Naive thymus-derived CD4-positive, alpha-beta T cell (primary cell): ENCODE measurements at places on chromosomes 2 and 18. TPM values are rescaled to one million over a fixed set of nuclear protein-coding genes. Genes with fewer than 3 reads are reported as not detected.

- H3K27ac ChIP-seq = no peak overlapping the region
- H3K36me3 ChIP-seq = no peaks in the 10 kb centered on the region
- no peaks in the 10 kb centered on the region for H3K27me3 ChIP-seq
- no peak for DNase-seq
- H3K4me3 ChIP-seq = no peak overlapping the region
- no peaks in the 10 kb centered on the region for H3K4me1 ChIP-seq
These were observed 139.7 kb upstream of the RIOK3 start for GRCh38 chr18:23313379-23313778.

DNA sequence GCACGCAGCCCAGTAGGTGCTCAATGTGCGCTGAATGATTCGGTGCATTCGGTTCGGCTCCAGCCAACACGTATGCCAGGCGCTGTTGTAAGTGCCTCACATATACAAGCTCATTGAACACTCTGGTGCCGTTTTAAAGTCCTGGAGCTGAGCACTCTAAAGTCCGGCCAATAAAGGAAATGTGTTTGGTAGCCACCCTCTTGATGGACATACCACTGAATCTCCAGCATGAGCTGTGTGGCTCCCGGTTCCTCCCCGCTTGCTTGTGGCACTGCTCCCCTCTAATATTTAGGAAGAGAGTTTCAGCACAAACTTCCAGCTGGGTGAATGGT is 112.1 kb downstream of the MCFD2 start:
- H3K27ac ChIP-seq = no peak overlapping the region
- no peak overlapping the region for H3K4me3 ChIP-seq
- H3K36me3 ChIP-seq = no peaks in the 10 kb centered on the region
- no peak for DNase-seq
- no peaks in the 10 kb centered on the region for H3K27me3 ChIP-seq

GRCh38 chr2:227886149-227886548 is 14.7 kb downstream of the DAW1 start:
- no peaks in the 10 kb centered on the region for H3K4me1 ChIP-seq
- H3K4me3 ChIP-seq = no peak overlapping the region
- no peaks in the 10 kb centered on the region for H3K27me3 ChIP-seq
- H3K36me3 ChIP-seq = no peaks in the 10 kb centered on the region
- DNase-seq = no peak

DNA sequence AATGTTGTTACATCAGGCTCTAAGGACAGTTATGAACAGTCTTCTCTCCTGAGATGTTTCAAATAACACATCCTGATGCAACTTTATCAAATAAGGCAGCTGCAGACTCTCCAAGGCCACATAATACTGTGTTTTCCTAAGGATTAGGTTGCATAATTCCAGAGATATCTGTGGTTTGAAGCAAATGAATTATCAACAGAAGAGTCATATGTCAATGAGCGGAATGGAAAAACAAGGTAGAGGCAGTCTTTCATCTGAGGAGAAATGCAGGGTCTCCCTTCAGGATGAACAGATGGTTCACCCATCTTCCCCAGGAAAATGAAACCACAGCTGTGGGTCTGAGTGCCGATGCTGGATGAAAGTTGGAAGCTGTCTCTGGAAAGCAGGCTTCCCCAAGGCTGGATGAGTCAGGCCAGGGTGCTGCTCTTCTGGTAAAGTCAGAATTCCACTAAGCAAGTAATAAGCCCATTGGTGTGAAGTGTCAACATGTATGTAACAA is 22.2 kb downstream of the LYG1 start:
- no peak overlapping the region for H3K4me3 ChIP-seq
- no peaks in the 10 kb centered on the region for H3K4me1 ChIP-seq
- no peaks in the 10 kb centered on the region for H3K27me3 ChIP-seq
- H3K27ac ChIP-seq = no peak overlapping the region
- DNase-seq = no peak

GRCh38 chr2:86518481-86518880 is 44.8 kb downstream of the CHMP3 start:
- DNase-seq = no peak
- no peaks in the 10 kb centered on the region for H3K27me3 ChIP-seq
- H3K4me1 ChIP-seq = no peaks in the 10 kb centered on the region
- no peaks in the 10 kb centered on the region for H3K36me3 ChIP-seq
- no peak overlapping the region for H3K27ac ChIP-seq

GRCh38 chr2:219247678-219248642 is 2.7 kb downstream of the STK16 start:
- DNase-seq = peak; percentile 85
- H3K4me3 ChIP-seq = peak overlapping the region; percentile 65
- peaks cover 72% of the 10 kb centered on the region for H3K4me1 ChIP-seq
- H3K27ac ChIP-seq = peak overlapping the region; percentile 89
- no peaks in the 10 kb centered on the region for H3K27me3 ChIP-seq
- H3K36me3 ChIP-seq = peaks cover 17% of the 10 kb centered on the region

GRCh38 chr2:178860551-178860950 is 53.3 kb upstream of the TTN start:
- no peaks in the 10 kb centered on the region for H3K36me3 ChIP-seq
- no peaks in the 10 kb centered on the region for H3K27me3 ChIP-seq
- no peak overlapping the region for H3K27ac ChIP-seq
- no peak overlapping the region for H3K4me3 ChIP-seq
- H3K4me1 ChIP-seq = no peaks in the 10 kb centered on the region

DNA sequence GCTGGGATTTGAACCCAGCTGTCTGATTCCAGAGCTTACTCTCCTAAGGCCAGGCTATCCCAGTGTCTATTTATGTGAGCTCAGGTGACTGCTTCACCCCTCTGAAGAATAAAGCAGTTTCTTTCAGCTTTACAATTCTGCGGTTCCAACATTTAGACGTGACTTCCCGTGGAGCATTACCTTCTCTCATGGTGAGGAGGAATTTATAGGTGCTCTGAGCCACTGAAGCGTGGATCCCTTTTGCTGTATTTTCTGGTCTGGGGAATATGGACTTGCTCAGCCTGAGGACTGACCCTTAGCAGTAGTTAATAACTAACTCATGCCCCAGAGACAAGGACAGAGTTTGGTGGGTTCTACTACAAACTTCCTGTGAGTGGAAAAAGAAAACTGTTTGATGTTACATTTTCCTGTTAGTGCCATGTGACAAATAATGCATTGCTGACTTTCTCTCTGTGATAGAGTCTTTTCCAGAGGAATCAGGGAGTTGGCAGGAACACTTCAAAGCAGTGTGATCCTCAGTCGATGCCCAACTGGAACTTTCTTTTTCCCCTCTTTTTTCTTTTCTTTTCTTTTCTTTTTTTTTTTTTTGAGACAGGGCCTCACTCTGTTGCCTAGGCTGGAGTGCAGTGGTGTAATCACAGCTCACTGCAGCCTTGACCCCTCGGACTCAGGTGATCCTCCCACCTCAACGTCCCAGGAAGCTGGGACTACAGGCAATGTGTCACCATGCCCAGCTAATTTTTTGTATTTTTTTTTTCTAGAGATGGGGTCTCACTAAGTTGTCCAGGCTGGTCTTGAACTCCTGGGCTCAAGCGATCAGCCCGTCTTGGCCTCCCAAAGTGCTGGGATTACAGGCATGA is 21.9 kb downstream of the CASP10 start:
- DNase-seq = no peak
- peak overlapping the region; percentile 38 for H3K27ac ChIP-seq
- no peaks in the 10 kb centered on the region for H3K27me3 ChIP-seq
- H3K4me1 ChIP-seq = no peaks in the 10 kb centered on the region

GRCh38 chr2:56615760-56616159 is 432.0 kb downstream of the CCDC85A start:
- H3K27me3 ChIP-seq = no peaks in the 10 kb centered on the region
- H3K4me3 ChIP-seq = no peak overlapping the region
- no peaks in the 10 kb centered on the region for H3K4me1 ChIP-seq
- no peak for DNase-seq

DNA sequence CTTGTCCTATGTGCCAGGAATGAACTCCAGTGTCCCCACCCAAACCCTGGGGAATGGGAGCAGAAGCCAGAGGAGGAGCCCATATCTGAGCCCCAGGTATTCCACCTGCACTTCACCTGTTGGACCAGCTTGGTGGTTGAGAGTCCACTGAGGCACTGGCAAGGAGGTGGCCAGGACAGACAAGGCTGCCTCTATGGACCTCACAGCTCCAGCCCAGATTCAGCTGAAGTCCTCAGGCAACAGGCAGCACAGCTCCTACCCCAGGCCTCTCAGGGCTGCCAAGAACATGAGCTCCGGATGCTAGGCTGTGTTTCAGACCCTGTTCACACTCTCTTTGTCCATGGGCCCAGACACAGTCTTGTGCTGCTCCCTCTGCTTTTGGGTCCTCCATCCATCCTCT is 2.9 kb upstream of the IL1F10 start:
- DNase-seq = no peak
- no peak overlapping the region for H3K27ac ChIP-seq
- no peaks in the 10 kb centered on the region for H3K4me1 ChIP-seq
- H3K4me3 ChIP-seq = no peak overlapping the region

DNA sequence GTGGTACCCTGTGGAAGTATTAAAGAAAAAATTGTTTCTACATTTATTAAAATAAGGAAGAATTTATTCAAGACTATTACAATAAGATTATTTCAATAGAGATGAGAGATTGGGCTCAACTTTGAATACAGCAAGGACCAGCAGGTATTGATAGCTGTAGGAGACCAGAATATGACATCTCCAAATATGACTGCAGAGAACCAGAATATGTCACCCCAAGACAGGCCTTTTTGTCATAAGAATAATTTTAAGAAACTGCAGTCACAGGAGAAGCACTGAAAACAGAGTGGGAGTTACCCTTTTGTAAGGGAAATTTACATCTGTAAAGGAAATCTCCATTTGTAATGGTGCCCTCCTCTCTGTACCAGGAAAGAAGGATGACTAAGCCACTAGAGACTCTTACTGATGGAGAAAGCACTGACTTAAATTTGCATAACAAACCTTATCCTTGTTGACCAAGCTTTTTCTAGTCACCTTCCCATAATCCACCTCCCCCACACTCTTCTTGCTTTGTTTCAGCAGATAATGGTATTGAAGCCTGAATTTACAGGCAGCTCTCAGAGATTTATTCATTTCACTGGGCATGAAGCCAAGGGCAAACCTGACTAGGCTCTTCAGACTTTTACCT is 145.1 kb upstream of the RMP24 start:
- H3K4me1 ChIP-seq = no peaks in the 10 kb centered on the region
- DNase-seq = no peak
- H3K4me3 ChIP-seq = no peak overlapping the region
- no peaks in the 10 kb centered on the region for H3K36me3 ChIP-seq
- H3K27me3 ChIP-seq = no peaks in the 10 kb centered on the region
- H3K27ac ChIP-seq = no peak overlapping the region

- H3K27ac ChIP-seq = no peak overlapping the region
- no peaks in the 10 kb centered on the region for H3K4me1 ChIP-seq
- DNase-seq = no peak
- H3K27me3 ChIP-seq = no peaks in the 10 kb centered on the region
- H3K36me3 ChIP-seq = no peaks in the 10 kb centered on the region
These were observed 26.4 kb downstream of the DCDC2C start for GRCh38 chr2:3729786-3730185.

GRCh38 chr2:9252002-9252357 is 45.4 kb downstream of the ASAP2 start:
- no peak for DNase-seq
- H3K4me3 ChIP-seq = no peak overlapping the region
- no peaks in the 10 kb centered on the region for H3K27me3 ChIP-seq
- H3K36me3 ChIP-seq = no peaks in the 10 kb centered on the region
- H3K4me1 ChIP-seq = no peaks in the 10 kb centered on the region

- no peaks in the 10 kb centered on the region for H3K4me1 ChIP-seq
- H3K4me3 ChIP-seq = no peak overlapping the region
- H3K36me3 ChIP-seq = no peaks in the 10 kb centered on the region
- no peak for DNase-seq
These were observed 281.7 kb upstream of the CCDC68 start for GRCh38 chr18:55240978-55241377.

DNA sequence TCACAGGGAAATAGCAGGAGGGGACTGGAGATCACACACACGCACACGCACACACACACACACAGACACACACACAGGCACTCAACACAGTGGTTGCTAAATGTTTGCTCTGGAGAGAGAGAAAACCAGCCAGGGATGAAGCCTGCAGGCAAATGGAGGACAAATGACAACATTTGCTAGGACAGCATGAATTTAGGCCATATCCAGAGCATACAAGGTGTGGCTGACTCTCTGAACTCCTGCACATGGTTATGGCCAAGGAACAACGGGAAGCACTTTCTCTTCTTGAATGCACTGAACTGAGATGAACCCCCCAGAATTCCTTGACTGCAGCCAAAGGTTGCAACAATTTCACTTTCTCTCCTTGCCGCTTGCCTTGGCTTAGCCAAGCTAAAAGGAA is 230.0 kb upstream of the RASGRP3 start:
- H3K27ac ChIP-seq = no peak overlapping the region
- H3K4me3 ChIP-seq = no peak overlapping the region
- H3K27me3 ChIP-seq = no peaks in the 10 kb centered on the region
- no peaks in the 10 kb centered on the region for H3K36me3 ChIP-seq
- no peak for DNase-seq
- H3K4me1 ChIP-seq = no peaks in the 10 kb centered on the region

DNA sequence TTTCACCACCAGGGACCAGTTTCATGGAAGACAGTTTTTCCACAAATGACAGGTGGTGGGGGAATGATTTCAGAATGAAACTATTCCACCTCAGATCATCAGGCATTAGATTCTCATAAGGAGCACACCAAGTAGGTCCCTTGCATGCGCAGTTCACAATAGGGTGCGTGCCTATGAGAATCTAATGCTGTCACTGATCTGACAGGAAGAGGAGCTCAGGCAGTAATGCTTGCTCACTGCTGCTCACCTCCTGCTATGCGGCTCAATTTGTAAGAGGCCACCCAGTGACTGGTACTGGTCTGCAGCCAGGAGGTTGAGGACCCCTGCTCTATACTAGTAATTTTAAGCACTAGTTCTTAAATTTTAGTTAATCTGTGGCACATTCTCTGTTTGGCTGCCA is 107.8 kb downstream of the IKZF2 start:
- no peak for DNase-seq
- no peaks in the 10 kb centered on the region for H3K36me3 ChIP-seq
- no peak overlapping the region for H3K27ac ChIP-seq
- no peaks in the 10 kb centered on the region for H3K27me3 ChIP-seq
- no peaks in the 10 kb centered on the region for H3K4me1 ChIP-seq
- H3K4me3 ChIP-seq = no peak overlapping the region

- H3K4me1 ChIP-seq = no peaks in the 10 kb centered on the region
- no peaks in the 10 kb centered on the region for H3K27me3 ChIP-seq
- no peak for DNase-seq
- no peak overlapping the region for H3K4me3 ChIP-seq
These were observed 60.8 kb downstream of the TACR1 start for GRCh38 chr2:75138528-75138927.

- H3K27ac ChIP-seq = no peak overlapping the region
- H3K36me3 ChIP-seq = no peaks in the 10 kb centered on the region
- peak; percentile 66 for DNase-seq
- no peak overlapping the region for H3K4me3 ChIP-seq
- H3K27me3 ChIP-seq = no peaks in the 10 kb centered on the region
These were observed 323.2 kb downstream of the PLCL1 start for GRCh38 chr2:198127627-198128026.

The ZAP70 gene
- 432 TPM for total RNA-seq

The SCYGR4 gene
- total RNA-seq = not detected

The CCDC141 gene
- total RNA-seq = 35.1 TPM

The DNAJC10 gene
- total RNA-seq = 68.3 and 70.4 TPM in 2 replicates

The RIOK3 gene
- 74.0 TPM for total RNA-seq

The LONRF2 gene
- 0.05 TPM for total RNA-seq

The CRIM1 gene
- total RNA-seq = 5.2 TPM

The DSC2 gene
- total RNA-seq = not detected

The AFF3 gene
- total RNA-seq = 3.0 and 3.2 TPM in 2 replicates

The ARID5A gene
- 182 TPM for total RNA-seq

The FBLN7 gene
- 12.2 TPM for total RNA-seq

The SERPINE2 gene
- total RNA-seq = 8.0 TPM
